Fibroblast of mammary gland (primary cell): ENCODE measurements at places on chromosomes 12 and 14.

DNA sequence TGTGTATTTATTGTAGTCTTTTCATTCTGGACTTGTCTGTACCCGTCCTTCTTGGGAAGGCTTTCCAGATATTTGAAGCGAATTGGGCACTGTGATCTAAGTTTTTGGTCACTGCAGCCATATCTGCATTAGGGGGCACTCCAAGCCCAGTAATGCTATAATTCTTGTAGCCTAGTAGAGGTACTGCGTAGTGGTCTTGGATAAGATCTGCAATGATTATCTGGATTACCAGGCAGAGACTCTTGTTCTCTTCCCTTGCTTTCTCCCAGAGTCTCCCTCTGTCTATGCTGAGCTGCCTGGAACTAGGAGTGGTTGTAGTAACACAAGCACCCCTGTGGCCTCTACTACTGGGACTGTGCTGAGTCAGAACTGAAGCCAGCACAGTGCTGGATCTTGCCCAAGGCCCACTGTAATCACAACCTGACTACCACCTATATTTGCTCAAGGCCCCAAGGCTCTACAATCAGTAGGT, 30.0 kb downstream of the SLC38A2 start:
- peak; percentile 50 for DNase-seq

GRCh38 chr12:107302649-107303341, 209.4 kb upstream of the CRY1 start:
- DNase-seq: no peak

DNA sequence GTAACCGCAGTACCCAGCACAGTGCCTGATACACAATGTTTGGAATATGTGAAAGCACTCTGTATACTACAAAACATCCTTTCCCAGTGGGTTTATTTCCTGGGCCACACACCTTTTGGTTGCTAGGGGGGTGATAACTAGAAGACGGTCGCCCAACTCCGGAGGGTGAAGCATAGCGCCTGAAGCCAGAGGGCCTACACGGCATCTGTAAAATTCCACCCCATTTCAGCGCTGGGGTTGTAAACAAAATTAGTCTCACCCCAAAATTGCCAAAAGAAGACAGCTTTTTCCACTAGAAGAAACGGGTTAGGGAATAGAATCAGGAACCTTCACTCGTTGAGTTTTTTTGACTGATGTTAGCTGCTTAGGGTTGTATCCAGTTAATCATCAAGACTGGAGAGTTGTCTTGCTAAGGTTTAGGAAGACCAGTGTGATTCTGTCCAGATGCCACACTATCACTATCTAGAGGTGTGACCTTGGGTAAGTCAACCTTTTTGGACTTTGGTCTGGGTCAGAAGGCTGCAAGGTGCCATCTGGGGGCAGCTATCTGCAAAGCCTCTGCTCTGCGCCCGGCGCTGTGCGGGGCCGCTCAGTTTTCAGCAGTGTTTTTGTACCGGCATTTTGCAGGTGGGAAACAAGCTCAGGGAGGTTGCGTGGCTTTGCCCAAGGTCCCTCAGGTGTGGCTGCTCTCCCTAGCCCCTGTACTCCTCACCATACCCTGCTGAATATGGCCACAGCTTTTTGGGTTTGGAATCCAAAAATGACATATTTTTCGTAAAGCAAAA, 1.3 kb downstream of the ZNF839 start:
- DNase-seq: no peak

DNA sequence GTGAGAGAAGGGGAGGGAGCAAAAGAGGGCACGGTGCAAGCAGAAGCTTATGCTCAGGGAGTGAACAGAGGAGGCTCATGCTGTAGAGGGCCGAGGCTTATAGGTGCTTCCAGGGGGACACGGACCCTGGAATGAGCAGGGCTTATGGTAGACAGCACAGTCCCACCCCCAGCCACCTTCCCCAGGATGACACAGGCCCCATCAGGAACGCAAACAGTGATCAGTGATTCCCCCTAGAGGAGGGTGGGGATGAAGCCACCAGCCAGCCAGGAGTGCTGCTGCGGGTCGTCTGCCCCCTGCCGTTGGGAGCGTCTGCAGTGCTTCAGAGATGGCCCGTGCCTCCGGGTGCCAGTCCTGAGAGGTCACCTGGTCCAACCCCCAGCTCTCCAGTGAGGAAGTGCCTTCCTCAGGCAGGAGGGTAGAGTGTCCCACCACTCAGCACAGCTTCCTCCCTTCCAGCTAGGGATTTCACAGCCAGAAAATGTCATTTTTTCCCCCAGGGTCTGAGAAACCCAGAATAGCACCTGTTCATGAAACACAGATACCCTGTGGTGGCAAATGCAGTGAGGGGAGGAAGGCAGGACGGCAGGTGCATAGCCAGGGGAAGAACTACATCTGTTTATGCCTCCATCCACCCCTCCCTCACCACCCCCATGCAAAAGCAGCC, 60.7 kb downstream of the SLC6A12 start:
- DNase-seq: peak; percentile 44

DNA sequence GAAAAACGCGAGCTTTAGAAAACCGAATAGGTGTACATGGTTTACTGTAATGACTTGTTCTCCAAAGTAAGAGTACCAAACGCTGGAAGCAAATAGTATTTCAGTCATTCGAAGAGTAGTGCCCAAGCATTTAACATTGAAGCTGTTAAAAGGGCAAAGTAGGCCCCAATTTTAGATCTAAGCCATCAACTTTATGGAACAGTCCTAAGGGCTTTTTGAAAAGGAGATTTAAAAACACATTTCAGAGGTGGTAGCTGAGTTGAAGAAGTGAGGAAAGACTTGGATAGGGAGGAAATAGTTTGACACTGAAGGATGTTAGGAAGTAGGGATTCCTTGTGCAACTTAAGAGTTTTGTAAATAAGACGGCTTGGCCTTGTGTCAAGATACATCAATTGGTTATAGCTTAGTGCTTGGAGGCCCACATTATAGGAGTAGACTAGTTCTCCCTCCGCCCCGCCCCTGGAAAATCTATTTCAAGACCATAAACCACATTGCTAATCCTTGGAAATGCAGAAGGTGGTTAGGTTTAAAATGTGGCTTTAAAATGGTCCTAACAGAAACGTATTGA, 783 bp upstream of the TUBA1B start:
- DNase-seq: peak; percentile 76

DNA sequence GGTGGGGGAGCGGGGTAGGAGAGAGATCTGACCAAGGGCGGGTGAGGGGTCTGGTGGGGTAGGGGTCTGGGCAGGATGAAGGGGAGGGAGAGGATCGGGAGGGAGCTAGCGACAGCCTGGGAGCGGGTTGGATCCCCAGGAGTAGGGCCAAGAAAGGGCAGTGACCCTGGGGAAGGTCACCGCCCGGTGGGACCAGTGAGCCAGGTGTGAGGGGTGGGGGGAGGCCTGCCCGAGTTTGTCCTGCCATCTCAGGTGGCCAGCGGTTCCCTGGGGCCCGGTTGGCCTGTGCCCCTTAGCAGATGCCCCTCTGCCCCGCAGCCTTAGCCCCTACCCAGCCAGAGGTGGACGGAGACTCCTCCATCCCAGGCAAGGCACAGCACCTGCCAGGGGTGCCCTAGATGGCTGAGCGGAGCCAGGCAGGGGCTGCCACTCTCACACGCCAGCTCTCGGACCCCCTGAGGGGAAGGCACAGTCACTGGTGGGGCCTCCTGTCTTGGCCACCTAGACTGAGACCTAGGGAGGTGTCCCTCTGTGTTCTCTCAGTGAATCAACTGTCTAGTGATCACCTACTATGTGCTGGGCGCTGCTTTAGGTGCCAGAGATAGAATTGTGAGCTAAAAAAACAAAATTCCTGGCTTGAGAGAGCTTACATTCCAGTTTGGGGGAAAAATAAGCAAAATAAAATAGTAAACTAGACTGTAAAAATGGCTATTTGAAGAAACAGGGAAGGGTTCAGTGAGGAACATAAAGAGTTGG, 629 bp upstream of the TTC7B start:
- no peak for DNase-seq

- no peak for DNase-seq
Measured at GRCh38 chr14:74591899-74592298, 20.1 kb downstream of the LTBP2 start.

GRCh38 chr12:30257618-30258017, 438.1 kb downstream of the IPO8 start:
- DNase-seq: peak; percentile 8

- DNase-seq: peak; percentile 69
Measured at GRCh38 chr12:56206452-56207166, 15.1 kb downstream of the RNF41 start.

- no peak for DNase-seq
Measured at GRCh38 chr14:103736546-103737431, 21.2 kb downstream of the ZFYVE21 start.

DNA sequence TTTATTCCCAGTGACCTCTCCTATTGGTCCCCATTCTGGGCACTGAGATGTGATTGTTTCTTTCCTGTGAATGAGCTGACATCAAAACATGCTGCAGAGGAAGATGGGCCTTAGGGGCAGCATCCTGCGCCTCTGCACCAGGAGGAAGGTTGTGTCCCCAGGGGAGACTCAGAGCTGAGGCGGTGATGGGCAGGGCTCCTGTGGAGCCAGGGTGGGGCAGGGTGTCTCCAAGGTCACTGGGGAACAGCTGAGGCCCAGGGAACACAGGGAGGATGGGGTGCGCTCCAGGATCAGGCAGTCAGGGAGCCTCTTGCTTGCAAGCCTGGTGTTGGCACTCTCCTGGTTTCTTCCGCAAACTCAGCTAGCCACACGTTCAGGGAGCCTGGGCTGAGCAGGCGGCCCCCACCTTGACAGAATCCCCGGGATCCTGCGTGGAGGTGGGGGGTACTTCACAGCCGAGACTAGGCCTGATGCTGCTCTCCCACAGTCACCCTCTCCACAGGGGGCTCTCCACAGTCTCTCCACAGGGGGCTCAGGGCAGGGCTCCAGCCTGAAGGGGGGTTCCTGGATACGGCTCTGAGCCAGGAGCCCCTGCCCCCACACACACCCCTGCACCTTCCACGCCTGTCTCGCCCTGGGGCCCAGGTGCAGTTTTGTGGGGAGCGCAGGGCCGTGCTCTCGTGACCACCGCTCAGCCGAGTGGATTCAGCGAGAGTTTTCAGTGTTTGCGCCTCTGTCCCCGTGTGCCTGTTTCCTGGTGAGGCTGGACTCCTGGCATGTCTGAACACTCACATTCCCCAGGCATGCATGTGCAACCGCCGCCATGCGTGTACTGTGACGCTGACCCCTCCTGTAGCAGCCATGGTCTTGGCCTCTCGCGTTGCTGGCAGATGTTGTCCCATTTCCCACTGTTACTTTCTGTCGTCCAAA, 264.7 kb downstream of the SEC23A start:
- DNase-seq: no peak

DNA sequence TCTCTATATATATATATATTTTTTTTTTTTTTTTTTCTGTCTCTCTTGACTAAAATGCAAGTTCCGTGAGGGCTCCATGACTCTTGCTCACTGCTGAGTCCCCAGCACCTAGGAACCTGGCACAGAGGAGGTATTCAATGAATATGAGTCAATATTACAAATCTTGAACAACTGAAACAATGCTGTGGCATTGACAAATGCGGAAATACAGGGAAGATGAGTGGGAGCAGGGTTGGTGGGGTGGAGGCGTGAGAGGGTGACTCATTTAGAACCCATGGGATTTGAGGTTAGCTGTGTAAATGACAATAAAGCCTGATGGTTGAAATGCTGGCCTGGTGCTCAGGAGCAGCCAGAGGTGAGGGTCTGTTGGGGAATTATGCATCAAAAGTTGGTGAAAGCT, 121.7 kb upstream of the FUT8 start:
- DNase-seq: peak; percentile 99
